ENCODE measurements at places on chromosomes 1 and 21.

DNA sequence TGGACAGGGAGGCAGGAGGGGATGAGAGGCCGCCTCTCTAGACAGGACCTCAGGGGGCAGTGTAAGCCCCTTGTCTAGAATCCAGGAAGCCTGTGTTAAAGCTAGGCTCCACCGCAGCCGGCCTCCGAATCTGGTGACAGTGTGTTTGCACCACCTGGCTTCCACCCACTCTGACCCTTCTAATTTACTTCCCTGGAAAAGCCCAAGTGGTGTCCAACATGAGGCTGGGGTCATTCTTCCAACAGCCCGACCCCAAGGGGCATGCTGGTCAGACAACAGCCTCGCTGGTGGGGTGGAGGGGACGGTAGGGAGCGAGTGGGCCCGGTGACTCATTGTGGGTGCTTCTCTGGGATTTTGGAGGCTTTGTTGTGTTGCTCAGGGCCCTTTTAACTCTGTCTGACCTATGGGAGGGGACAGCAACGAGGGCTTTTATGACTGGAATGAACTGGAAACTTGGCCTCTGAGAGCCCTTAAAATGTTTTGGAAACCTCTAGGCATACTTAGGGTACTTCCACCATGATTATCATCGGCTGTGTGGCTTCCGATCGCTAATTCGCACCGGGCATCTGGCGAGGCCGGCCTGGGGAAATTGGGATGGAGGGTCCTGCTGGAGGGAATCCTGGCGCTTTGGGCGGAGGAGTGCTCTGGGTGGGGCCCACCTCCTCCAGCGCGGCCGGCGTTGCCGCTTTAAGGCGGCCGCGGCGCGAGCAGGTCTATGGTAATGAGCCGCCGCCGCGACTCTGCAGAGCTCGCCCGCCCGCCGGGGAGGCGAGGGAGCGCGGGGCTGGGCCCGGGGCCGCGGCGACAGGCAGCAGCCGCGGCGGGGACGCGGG lies at the start of gene CELSR2:
TSS of gene CELSR2 (plus strand) at position 743 of the 833 bp plus-strand sequence. CDS start 541 bp downstream, outside the sequence.
- DNase-seq, result peak; percentile 81

- DNase-seq, result no peak
Measured at GRCh38 chr1:12150456-12151200, 16.2 kb upstream of the TNFRSF1B start.

DNA sequence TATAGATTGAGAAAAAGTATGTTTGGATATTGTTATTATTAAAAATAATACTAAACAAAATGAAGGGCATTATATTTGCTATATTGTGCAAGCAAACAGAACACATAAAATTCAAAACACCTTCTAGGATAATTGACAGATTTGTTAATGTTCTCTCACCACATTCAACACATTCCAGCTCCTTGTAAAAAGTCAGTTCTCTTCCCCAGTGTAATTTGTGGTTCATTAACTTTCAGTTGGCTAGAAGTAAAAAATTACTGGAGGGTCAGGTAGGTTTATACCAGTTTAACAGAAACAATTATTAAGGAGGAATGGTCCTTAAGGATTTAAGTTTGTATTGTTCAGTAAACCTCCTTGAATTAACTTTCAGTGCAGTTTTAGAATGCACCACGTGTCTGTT lies 1235.3 kb upstream of the ADGRL2 start:
- no peak for DNase-seq

DNA sequence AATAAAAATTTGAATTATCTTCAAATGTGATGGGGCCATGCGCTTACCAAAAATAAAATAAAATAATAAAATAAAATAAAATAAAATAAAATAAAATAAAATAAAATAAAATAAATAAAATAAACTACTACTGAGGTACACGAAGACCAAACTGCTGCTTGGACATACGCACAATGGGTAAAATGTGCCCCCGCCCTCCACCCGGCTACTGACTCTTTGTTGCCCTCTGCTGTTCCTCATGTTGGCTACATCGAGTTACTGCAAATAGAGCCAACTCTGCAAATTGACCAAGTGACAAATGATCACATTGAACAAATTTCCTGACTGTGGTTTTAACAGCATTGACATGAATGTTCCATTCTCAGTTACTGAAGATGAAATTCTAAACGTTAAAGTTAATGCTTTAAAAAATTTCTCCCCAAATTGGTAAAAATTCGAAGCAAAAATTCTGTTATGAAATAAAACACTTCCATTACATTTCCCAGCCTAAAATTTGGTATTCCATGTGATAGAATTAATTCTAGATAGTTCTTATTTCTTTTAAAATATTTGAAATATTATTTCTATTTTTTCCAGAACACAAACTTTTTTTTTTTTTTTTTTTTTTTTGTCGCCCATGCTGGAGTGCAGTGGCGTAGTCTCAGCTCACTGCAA lies 18.8 kb upstream of the MAP1LC3C start:
- DNase-seq, result peak; percentile 71

GRCh38 chr1:19416145-19416544 lies 69.2 kb downstream of the CAPZB start:
- DNase-seq, result no peak

DNA sequence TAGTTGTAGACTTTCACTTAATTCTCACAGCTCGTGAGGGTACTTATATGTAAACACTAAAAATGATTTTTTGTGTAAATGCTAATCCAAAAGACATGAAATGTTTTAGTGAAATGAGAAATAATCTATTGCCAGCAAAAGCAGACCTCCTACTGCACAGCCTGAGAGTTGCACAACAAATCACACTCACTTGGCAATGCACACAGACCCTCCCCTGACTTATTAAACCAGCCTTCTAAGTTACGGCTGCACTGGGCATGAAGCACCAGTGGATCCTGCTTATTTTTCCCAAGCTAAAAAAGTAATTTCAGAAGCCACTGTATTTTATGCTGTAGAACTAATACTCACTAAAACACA lies 10.3 kb downstream of the ERRFI1 start:
- DNase-seq, result peak; percentile 81

DNA sequence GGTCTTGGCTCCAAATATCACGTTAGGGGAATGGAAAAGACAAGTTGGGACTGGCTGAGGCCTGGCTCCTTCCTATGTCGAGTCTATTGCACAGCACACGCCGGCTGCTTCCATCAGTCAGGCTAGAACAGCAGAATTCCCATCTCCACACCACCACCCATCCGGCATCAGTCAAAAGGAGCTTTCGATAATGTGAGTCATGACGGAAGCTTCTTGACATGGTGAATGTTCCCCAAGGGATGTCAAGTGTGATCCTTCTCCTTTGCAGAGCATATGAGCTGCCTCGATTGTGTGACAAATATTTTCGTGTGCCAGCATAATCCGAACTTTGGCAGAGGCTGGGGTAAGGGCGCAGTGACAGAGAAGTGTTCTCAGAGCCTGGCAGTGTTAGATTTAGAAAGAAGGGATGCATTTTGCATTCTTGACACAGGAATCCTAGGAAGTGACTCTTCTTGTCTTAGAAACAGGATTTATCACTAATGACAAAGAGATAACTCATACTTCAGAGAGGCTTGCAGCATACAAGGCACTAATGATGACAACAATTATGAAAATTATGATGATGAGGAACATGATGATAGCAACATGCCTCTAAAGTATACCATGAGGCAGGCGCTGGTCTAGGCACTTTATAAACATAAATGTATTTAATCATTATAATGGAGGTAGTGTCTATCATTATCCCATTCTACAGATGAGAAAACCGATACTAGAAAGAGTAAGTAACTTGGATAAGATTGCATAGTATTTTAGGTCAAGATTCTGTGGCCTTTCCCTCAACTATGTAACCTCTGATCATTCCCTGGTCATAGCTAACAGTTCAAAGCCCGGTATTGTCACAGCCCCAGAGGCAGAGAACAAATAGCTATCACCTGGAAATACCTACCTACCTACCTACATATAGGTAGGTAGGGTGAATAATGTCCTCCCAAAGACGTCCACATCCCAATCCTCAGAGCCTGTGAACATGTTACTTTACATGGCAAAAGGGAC lies 135.0 kb downstream of the KCNJ6 start:
- no peak for DNase-seq

DNA sequence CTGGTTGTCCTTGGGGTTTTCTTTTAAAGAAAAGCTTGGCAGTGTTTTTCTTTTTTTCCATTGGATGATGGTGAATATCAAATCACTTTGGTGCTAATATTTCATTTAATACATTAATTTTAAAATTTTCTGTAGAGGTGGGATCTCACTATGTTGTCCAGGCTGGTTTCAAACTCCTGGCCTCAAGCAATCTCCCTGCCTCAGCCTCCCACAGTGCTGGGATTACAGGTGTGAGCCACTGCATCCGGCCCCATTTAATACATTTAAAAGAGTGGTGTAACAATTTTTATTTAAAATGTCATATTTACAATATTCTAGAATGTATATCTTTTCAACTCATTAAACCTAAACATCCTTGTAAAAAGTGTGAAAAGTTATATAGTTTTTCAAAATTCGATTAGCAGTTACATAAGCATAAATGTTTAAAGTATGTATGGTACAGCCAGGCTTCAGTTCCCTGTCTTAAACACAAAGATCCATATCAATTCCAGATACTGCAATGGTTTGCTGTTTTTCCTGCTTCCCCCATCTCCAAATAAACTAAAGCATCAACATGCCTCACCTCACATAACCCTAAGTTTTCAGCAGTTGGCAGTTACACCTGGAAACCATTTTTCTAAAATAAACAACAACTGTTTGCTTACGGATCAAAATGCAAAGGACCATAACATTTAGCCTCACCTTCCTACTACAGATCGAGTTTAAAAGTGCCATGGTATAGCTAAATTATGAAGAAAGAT lies 8.9 kb upstream of the LGALS8 start:
- no peak for DNase-seq

DNA sequence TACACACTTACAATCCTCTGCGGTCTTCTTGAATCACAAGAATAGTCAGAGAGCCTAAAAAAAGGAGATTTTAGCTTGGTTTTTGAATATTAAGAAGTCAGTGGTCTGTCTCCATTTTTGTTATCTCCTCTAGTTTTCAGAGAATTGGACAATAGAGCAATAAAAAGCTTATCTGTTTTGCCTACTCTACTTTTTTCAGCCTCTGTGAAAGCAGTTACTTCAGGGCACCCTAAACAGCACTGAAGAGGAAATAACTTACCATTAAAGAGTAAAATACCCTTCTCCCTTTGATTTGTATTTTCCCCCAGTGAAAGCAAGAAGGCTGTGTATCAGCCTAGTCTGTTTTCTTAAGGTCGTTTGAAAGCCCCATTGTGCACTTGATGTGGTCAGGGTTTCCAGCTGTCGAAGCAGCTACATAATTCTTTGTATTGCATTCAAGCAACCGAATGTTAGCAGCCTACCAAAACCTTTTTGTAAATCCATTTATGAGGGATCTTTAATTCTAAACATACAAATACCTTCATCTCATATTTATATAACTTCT lies 1.0 kb downstream of the NTMT2 start:
- DNase-seq, result no peak

GRCh38 chr1:35931446-35932157 lies 697 bp downstream of the AGO3 start:
- peak; percentile 50 for DNase-seq

- no peak for DNase-seq
Measured at GRCh38 chr1:115082949-115083348, 6.4 kb downstream of the TSPAN2 start.

DNA sequence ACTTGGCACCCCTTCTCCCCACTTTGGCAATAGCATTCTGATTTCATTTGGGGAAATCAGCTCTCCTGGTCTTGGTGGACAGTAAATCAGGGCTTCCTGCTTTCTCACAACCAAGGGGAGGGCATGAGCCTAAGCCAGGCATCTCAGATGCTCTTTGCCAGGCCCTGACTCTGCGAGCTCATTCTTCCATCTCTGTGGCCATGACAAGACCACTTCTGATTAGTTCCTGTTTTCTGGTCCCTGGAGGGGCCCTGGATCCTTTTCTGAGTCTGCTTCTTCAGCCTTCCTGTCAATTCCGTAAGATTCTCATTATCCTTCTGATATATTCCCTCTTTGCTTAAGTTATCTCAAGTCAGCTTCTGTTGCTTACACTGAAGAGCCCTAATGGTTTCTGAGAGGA lies 210.4 kb downstream of the HIVEP3 start:
- no peak for DNase-seq
